Amygdala (tissue), 56 donors: ENCODE measurements at places on chromosomes 6 and 20.

- DNase-seq = no peak
Observed at GRCh38 chr6:32529697-32530430, at the start of gene HLA-DRB5. TSS of gene HLA-DRB5 (minus strand) at chr6:32530287. CDS start at chr6:32530224, 63 bp downstream.

- no peak for DNase-seq
Observed at GRCh38 chr20:1369970-1370369, 22.9 kb downstream of the FKBP1A start.

DNA sequence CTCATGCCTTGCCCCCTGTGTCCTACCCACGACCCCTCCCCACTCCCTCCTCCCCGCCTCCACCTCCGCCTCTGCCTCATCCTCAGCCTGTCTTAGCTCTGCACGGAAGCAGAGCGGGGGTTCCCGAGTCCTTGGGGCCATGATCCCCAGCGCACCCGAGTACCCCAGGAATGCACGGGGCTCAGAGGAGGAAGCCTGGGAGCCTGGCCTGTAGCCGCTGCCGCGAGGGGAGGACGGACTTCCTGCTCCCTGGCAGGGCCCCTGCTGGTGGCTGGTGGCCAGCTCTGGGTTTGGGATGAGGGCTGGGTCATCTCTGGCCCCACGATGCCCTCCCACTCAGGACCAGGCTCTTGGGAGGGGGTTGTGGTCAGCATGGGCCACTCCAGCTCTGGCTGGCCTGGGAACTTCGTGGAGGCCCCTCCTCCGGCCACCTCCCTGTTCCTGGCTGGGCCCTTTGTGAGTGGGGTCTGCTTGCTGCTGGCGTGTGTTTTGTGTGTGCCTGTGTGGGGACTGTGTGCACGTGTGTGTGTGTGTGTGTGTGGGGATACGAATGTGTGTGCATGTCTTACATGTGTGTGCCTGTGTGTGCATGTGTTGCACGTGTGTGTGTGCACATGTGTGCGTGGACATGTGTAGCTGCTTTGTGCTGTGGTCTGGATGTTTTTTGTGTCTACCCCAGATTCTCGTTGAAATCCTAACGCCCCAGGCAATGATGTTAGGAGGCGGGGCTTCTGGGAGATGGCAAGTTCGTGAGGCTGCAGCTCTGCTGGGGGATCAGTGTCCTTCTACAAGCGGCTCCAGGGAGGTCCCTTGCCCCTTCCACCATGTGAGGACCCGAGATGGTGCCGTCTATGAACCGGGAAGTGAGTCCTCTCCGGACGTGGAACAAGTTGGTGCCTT, 1.3 kb upstream of the RBBP8NL start:
- no peak for DNase-seq

DNA sequence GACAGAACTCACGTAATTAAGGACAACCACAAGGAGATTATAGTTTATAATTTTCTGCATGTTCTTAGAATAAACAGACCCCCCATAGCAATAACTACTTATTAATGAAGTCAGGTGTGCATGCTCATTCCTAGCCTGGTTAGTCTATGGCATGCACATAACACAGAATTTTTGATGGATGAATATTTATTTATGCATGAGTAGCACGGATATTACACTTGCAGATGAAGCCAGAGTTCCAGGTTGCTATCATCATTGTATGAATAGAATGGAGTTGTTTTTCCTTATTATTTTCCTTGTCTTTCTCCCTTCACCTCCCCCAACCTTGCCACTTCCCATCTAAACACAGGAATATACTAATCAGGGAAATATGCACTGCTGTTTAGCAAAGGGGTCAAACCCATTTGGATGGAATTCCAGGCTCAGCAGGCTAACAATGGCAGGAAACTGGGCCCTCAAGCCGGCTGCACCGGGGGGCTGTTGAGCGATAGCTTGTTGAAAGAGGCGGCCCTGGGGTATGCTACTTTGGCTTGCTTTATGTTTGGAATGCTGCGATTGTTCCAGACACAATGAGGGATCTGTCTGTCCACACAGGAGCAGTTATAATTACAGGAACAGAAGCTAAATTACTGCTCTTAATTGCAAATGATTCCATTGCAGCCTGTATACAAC, 112.6 kb downstream of the TMEM170B start:
- DNase-seq = no peak

DNA sequence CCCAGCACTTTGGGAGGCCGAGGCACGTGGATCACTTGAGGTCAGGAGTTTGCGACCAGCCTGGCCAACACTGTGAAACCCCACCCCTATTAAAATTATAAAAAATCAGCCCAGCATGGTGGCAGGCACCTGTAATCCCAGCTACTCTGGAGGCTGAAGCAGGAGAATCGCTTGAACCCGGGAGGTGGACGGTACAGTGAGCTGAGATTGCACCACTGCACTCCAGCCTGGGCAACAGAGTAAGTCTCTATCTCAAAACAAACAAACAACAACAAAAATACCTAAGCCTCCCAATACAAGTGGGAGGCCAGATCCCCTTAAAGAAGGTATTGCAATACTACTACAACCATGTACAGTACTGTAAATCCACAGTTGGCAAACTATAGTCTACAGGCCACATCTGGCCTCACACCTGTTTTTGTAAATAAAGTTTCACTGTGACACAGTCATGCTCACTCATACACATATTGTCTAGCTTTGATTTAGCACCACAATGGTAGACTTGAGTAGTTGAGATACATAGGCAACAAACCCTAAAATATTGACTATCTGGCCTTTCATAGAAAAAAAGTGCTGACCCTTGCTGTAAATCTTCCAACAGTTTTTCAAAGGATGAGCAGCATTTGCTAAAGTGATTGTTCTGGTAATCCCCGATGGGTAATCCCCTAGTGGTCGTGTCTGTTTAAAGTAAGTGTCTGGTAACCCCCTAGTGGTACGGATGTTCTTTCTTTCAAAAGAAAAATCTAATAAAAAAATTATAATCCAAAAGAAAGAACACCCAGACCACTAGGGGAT, 202.0 kb downstream of the RNGTT start:
- no peak for DNase-seq

- DNase-seq = no peak
Observed at GRCh38 chr20:50980851-50981713, 22.5 kb downstream of the MOCS3 start.

DNA sequence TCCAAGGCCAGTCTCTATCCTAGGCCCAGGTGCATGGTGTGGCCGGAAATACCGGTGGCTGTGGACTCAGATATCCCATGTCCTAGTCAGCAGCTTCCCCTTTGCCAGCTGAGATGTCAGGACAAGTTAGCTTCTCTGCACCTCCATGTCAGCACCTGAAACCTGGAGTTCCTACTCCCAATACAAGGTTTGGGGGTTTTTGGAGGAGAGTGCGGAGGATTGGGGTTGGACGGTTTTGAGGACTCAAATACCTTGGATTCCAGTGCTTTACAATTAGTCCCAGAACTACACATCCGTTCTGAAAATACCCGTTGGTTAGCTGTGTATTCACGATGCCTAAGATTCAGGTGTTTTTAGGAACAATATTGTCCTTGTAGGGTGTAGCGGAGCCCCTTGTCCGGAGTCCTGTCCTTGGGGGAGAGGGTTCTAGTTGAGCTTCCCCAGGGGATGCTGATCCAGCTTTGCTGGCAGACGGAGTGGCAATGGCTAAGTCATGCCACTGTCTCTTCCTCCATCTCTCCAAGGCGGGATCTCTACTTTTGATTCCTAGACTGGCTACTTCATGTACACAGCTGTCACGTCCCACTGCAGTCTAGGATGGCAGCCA, 45.0 kb downstream of the ADNP start:
- DNase-seq = no peak

GRCh38 chr6:115932481-115932880, 128.2 kb downstream of the FRK start:
- no peak for DNase-seq

DNA sequence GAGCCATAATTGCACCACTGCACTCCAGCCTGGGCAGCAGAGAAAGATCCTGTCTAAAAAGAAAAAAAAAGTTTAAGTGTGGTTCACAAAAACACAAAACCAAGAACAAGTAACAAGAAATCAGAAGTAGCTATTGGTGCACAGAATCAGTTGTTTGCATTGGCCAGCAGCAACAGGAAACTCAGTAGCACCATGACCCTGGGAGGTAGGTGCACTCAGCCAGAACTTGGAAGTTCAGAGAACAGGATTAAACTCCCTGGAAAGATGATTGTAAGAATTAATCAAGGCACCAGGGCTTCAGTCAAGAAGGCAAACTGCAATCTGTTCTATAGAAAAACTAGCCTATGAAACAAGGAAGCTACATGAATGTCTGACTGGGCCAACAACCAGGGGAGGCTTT, 267.9 kb downstream of the COL12A1 start:
- DNase-seq = no peak

GRCh38 chr6:7642791-7643190, 52.8 kb downstream of the SNRNP48 start:
- DNase-seq = no peak

- no peak for DNase-seq
Observed at GRCh38 chr6:73614802-73615201, 39.0 kb downstream of the SLC17A5 start.

- DNase-seq = no peak
Observed at GRCh38 chr20:52087471-52087870, 104.1 kb downstream of the ZFP64 start.

GRCh38 chr6:110996691-110997090, 14.9 kb downstream of the RPF2 start:
- no peak for DNase-seq

- no peak for DNase-seq
Observed at GRCh38 chr20:4081421-4081820, 66.1 kb upstream of the RNF24 start.
